ENCODE measurements at places on chromosomes 5 and 9.

- no peak for DNase-seq
Observed at GRCh38 chr9:98429613-98430012, 174.2 kb upstream of the TBC1D2 start.

GRCh38 chr9:124475158-124475867 is 25.1 kb downstream of the ADGRD2 start:
- DNase-seq = no peak

GRCh38 chr9:114914139-114914538 is 16.3 kb downstream of the TNFSF8 start:
- DNase-seq = no peak

GRCh38 chr5:38117784-38118479 is 140.4 kb upstream of the EGFLAM start:
- no peak for DNase-seq

GRCh38 chr9:13061390-13061789 is 218.1 kb downstream of the MPDZ start:
- no peak for DNase-seq

DNA sequence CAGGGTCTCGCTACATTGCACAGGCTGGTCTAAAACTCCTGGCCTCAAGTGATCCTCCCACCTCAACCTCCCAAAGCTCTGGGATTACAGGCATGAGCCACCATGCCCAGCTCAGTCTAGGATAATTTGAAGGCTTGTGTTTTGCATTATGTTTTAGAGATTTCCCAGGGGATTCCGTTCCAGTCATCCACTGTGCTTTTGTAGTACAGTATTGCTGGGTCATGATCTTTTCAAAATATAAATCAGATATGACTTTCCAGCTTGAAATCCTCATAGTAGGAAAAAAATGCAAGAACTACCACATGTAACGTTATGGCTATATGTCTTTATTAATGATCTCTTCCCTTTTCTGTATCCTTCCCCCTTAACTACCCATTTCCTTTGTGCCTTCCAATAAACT is 338.1 kb downstream of the PRELID2 start:
- DNase-seq = no peak

- no peak for DNase-seq
Observed at GRCh38 chr9:130138791-130139190, 33.4 kb upstream of the NCS1 start.

DNA sequence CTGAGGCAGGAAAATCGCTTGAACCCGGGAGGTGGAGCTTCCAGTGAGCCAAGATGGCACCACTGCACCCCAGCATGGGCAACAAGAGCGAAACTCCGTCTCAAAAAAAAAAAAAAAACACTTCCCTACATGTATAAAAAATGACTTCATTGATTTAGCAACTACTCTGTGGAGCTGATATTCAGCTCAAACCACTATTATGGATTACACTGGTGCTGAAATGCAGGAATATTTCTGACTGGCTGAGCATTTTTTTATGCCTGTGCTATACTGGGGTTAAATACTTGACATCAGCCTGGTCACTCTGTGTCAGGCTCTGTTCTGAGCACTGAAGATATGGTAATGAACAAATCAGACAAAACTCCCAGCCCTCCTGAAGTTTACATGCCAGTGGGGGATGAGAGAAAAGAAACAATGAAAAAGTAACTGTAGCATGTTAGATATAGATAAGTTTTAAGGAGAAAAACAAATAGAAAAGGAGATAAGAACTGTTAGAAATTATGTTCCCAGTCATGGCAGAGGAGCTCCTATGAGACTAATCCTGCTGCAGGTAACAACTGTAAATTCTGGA is 22.6 kb upstream of the TTC39B start:
- no peak for DNase-seq

GRCh38 chr5:34734326-34734725 is 78.2 kb downstream of the RAI14 start:
- DNase-seq = no peak

DNA sequence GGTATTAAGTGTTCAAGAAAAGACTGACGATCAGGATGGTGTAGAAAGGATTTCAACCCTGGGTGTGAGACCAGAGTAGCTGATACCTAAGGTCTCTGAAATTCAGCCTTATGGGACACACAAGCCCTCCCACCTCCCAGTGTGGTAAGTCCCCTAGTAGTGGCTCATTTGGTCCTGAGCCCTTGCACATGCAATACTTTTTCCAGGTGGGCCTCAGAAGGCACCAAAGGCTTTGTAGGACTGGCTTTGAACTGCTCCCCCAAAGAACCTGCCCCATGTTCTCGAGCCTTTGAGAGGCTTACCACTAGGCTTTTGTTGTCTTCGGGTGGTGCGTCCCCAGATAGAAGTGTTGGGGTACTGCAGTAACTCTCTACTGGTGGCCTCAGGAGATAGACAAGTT is 803 bp downstream of the GARIN3 start:
- no peak for DNase-seq

GRCh38 chr9:136631038-136632000 is 31.4 kb upstream of the EGFL7 start:
- DNase-seq = peak; percentile 90

DNA sequence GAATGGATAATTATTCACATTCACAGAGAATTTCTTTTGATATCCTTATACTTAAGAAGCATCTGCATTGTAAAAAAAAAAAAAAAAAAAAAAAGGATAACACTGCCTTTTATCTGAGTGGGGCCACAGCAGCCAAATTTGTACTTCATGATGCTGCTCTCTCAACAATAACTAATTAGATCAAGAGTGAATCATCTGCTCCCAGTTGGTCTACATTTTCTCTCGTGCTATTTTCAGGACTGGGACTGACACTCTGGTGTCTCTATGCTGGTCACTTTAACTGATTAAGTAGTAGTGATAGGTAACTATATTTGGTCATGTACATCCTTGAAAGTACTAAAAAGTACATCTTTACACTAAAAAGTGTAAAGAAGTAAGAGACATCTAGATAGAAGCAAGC is 90.1 kb downstream of the RFX3 start:
- DNase-seq = no peak

GRCh38 chr9:132099741-132100407 is 20.2 kb upstream of the MED27 start:
- no peak for DNase-seq

GRCh38 chr9:20512106-20512505 is 110.2 kb downstream of the MLLT3 start:
- DNase-seq = no peak

DNA sequence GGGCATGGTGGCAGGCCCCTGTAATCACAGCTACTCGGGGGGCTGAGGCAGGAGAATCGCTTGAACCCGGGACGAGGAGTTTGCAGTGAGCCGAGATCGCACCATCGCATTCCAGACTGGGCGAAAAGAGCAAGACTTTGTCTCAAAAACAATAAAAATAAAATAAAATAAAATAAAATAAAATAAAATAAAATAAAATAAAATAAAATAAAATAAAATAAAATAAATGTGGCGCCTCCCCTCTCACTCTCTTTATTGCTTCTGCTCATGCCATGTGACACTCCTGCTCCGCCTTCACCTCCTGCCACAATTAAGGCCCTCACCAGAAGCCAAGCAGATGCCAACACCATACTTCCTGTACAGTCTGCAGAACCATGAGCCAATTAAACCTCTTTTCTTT is 3.8 kb upstream of the SHC3 start:
- DNase-seq = no peak

GRCh38 chr5:25964009-25964372 is 1074.4 kb downstream of the CDH9 start:
- DNase-seq = no peak

DNA sequence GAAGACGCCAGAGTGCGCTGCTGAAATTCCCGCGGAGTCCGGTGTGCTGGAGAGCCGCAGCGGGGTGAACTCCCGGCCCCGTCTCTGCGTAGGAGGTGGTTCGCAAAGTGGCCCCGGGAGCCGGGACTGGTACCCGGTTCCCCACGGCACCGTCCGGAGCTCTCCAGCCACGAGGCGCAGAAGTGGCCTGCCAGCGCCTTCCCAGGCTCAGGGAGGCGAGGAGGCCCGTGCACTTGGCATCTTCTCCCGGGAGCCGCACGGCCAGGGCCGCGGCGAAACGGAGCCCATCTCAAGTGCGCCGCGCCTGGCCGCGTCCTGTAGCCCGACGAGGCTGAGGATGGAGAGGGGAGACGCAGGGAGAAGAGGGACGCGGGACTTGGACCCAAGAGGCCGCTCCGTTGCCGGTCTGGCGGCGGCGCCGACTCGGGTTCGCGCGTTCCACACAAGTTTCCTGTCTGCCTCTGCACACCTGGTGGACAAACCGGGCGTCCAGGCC is 1.1 kb upstream of the IRX1 start:
- no peak for DNase-seq

GRCh38 chr5:35476797-35477196 is 140.9 kb upstream of the SPEF2 start:
- no peak for DNase-seq

DNA sequence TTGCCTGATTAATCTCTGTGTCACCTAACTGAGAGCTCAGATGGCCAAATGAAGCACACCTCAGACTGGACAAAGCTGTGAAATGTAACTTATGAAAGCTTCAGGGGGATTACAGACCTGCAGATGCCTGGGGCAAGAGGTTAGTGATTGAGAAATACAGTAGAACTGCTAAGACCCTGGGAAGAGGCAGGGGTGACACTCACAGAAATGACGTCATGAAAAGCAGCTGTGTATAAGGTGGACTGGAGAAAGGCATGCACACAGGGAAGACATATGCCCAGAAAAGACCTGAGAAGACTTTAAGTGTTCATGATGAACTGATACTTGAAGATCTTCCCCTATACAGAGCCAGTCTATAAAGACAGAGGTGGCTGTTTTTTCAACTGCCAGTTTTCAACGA is 49.3 kb upstream of the SPTLC1 start:
- no peak for DNase-seq

- DNase-seq = no peak
Observed at GRCh38 chr5:117590944-117591343, 1016.3 kb upstream of the SEMA6A start.

GRCh38 chr5:38207343-38207742 is 51.0 kb upstream of the EGFLAM start:
- DNase-seq = no peak

DNA sequence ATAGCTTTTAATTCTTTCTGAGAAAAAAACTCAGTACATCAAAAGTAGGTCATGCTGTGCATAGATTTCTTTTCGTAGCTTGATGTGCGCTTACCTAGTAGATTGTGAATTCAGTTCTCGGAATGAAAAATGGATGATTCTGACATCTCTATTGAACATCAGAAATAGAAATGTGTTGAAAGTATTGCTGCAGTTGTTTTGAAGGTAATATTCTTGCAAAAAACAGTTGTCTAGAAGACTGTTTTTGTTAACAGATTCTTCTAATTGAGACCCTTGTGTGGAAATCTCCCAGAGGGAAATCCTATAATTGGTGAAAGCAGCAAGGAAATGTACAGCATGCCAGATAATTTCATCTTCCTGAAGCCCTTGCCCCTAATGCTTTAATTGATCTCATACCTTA is 54.5 kb downstream of the MACIR start:
- DNase-seq = no peak

DNA sequence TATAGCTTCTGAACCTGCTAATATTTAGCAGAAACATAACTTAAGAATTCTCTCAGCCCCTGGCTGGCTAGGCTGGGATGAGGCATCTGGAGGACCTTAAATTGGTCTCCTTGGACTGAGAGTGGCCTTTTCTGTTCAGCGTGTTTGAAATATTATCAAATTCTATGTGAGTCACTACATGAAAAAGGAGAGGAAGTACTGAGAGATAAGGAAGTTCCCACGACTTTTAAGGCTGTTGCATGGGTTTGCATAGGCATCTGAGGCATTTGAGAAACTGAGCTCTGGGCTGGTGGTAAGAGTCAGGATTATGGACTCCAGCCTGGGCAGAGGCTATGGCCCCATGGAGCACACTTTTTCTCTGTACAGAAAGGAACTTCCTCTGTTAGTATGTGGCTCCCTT is 816.2 kb upstream of the GRAMD2B start:
- DNase-seq = no peak

- DNase-seq = no peak
Observed at GRCh38 chr9:77021922-77022782, 2.7 kb downstream of the FOXB2 start.

- no peak for DNase-seq
Observed at GRCh38 chr5:61303346-61303745, 28.7 kb upstream of the ZSWIM6 start.

DNA sequence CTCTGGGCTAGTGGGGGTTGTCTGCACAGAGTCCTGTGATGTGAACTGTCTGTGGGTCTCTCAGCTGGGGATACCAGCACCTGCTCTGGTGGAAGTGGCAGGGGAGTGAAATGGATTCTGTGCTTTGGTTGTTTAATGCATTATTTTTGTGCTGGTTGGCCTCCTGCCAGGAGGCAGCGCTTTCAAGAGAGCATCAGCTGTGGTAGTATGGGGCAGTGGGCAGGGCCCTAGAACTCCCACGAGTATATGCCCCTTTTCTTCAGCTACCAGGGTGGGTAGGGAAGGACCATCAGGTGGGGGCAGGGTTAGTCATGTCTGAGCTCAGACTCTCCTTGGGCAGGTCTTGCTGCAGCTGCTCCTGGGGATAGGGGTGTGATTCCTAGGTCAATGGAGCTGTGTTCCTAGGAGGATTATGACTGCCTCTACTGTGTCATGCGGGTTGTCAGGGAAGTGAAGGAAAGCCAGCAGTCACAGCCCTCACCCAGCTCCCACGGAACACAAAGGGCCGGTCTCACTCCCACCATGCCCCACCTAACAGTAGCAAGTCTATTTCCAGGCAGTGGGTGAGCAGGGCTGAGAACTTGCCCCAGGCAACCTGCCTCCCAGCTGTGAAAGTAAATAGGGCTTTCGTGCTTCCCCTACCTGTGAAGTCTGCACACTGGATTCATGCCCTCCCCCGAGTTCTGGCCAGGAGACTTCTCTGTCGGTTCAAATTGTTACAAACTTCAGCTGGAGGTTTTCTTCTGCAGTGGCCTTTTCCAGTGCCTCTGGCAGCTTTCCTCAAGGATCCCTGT is 25.7 kb upstream of the FAM81B start:
- DNase-seq = no peak

GRCh38 chr5:150469718-150470469 is 20.4 kb upstream of the RPS14 start:
- DNase-seq = no peak

- DNase-seq = no peak
Observed at GRCh38 chr9:70601000-70601951, 186.8 kb upstream of the KLF9 start.

DNA sequence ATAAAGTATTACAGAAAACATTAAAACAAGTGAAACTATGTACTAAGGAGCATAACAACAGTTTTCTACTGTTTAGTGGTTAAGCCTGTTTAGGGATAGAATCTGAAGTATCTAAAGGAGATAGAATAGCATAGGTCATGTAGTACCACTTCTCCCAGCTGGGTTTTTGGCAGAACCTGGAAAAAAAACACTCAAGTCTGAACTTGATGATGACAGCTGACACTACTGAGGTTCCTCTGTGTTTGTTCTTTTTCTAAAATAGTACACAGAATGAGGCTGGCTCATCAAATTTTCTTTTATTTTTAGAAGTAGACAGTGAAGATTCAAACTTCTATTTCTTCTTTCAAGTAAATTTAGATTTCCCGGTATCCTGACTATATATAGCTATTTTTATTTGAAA is 203.8 kb upstream of the ACO1 start:
- no peak for DNase-seq

DNA sequence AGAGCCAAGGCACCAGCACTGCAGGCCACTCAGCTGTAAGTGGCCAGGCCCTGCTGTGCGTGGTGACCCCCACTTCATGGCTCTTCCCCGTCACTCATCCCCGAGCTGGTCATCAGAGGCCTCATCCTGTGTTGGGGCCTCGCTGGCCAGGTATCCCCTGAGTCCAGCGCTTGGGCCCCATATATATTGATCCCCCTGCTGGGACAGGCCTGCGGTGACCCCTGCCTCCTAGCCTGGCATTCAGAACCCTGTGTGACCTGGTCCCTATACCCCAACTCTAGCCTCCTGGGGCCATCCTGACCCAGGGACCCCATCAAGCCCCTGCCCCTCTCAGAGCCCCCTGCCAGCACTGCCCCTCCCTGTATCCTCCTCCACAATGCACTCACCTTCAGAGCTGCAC is 12.7 kb downstream of the GBGT1 start:
- DNase-seq = no peak
